ENCODE measurements at places on chromosomes 4 and X.

DNA sequence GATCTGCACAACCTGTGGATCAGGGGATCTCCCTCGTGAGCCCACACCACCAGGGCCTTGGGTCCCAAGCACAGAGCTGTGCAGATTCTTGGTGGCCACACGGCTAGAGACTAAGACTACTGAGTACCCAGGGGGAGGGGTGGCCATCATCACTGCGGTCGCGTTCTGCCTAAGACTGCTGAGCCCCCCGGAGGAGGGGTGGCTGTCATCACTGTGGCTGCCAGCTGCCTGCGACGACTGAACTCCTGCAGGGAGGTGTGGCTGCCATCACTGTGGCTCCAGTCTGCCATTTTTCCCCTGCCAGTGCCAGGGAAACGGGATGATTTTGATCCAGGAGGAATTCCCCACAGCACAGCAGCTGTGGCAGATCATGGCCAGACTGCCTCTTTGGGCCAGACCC is 141.7 kb upstream of the SPANXB1 start:
- no peak for DNase-seq

- no peak for DNase-seq
Observed at GRCh38 chr4:76441881-76442280, 6.9 kb downstream of the SHROOM3 start.

GRCh38 chr4:139537292-139537691 is 18.7 kb downstream of the SETD7 start:
- no peak for DNase-seq

DNA sequence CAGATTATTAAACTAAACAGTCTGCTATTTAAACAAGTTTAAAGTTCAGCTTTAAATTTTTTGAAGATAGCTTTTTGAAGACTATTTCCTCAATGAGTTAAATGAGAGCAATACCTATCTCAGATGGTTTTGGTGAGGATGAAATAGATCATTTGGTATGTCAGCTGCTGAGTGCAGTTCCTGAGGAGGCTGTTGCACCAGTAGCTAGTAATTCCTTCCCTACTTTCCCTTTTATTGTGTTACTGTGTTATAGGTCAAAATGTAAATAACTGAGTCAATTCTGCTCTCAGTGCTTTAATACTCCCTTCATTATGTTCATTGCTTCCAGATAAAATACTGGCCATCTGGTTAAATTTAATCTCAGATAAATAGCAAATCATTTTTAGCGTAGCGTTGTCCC is 48.6 kb downstream of the BMPR1B start:
- no peak for DNase-seq

DNA sequence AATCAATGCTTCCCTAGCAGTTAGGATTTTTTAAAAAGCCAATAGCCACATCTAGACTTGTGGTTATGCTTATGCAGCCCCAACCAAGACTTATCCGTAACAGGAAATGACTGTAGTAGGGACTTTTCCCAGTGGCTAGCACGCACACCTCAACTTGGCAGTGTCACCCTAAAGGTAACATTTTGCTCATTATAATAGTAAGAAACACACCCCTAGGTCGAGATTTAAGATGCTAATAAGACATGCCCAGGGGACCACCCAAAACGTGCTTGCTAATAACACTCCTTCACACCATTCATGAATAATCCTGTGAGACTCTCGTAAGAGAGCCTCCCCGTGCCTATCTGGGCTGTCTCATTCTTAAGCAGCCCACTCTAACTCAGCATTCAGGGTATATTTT is 195.3 kb downstream of the CHIC1 start:
- DNase-seq: no peak

DNA sequence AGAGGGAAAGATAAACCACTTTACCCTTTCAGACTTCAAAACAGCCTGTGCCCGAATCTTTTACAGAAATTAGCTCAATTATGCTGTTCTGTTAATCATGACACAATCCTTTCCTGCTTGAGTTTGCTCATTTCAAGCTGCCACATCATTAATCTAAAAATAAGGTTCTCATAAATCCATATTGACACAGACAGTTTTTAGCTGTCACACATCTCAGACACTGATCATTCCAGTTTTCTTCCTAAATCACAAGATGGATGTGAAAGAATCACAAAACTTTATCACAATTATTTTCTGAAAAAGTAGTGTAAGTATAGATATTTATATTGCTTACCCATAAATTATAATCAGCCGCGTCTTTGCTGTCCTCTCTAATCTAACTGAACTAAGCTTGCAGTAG is 27.9 kb upstream of the AMELX start:
- DNase-seq: no peak

DNA sequence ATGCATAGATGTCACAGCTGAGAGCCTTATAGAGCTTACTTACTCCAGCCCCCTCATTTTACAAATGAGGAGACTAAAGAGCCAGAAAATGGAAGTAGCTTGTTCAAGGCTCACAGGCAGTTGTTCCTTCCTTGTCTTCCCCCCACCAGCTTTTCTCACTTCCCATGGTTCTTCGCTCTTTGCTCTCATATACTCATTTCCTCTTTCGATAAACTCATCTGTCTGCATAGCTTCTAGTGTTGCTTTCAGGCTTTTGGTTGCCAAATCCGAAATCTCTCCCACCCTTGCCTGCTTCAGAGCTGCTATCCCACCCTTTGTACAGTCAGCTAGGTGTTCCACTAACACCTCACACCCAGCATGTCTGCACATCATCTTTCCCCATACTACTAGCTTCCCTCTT is 25.0 kb upstream of the GJB1 start:
- no peak for DNase-seq

DNA sequence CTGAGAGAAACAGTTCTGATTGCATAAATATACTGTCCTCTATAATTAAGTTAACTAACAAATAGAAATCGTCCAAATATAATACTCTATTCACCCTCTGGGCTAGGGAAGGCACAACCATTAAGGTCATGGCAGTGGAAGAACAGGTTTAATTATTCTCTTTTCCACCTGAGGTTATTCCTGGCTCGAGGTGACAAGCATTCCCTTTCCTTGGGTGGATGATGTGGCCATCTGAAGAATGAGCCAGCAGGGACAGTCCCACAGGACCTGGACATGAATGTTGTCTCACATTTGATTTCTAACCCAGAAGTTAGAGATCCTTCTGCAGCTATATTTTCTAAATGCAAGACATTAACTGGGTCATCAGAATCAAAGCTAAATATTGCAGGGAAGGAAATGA is 5.5 kb downstream of the IBSP start:
- DNase-seq: no peak

DNA sequence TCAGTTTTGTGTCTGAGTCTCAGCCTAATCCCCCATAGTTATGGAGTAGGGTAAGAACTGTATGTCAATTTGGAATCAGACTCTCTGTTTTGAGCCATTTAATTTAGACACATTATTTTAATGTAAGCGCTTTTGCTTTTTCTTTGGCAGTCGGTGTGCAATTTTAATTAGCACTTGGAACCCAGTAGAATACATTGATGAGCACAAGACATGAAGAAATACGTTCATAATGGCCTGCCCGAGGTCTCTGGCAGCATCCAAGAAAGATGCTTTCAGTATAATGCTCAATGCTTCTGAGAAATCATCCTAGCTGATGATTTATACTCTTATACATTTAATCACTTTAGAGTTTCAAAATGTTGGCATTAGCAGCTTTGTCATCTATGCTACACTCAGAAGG is 8.9 kb upstream of the TAPT1 start:
- DNase-seq: no peak

DNA sequence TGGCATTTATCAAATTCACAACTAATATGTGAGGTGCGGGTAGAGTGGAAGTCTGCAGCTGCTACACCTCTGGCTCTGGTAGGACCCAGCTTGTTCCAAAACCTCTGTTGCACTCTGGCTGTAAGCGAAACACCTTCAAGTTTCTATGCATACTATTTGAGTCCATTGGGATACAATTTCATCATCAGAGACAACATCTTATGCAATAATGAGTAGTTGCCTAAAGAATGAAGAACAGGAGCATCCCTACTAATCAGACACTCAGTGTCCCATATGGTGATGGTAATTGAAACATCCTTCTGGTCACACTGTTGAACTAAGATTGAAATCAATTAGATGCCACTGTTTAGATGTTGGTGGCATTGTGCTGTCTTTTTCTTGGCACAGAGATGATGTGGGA is 178.4 kb downstream of the MGST2 start:
- DNase-seq: no peak

DNA sequence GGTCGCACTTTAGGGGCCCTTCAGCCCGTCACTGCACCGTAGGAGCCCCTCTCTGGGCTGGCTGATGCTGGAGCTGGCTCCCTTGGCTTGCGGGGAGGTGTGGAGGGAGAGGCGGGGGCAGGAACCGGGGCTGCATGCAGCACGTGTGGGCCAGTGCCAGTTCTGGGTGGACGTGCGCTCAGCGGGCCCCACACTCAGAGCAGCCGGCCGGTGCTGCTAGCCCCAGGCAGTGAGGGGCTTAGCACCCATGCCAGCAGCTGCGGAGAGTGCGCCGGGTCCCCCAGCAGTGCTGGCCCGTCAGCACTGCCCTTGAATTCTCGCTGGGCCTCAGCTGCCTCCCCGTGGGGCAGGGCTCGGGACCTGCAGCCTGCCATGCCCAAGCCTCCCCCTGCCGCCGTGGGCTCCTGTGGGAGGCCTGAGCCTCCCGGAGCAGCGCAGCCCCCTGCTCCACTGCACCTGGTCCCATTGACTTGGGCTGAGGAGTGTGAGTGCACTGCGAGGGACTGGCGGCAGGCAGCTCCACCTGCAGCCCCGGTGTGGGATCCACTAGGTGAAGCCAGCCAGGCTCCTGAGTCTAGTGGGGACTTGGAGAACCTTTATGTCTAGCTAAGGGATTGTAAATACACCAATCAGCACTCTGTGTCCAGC is 108.8 kb upstream of the RASGEF1B start:
- no peak for DNase-seq

- peak; percentile 97 for DNase-seq
Observed at GRCh38 chrX:49190821-49191573, 4.8 kb upstream of the PRICKLE3 start.

- no peak for DNase-seq
Observed at GRCh38 chrX:122625239-122625638, 558.8 kb upstream of the GRIA3 start.

GRCh38 chrX:123330229-123330942 is 146.3 kb downstream of the GRIA3 start:
- no peak for DNase-seq

DNA sequence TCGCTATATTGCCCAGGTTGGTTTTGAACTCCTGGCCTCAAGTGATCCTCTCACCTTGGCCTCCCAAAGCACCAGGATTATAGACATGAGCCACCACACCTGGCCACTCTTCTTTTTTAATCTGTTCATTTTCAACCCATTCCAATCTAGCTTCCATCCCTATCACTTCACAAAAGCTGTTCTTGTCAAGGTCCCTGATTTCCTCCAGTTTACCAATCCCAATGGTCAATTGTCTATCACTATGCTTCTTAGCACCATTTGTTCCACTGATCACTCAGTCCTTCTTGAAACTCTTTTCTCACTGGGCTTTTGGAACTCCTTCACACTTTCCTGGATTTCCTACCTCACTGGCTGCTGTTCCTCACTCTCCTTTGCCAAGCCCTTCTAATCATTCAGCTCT is 38.6 kb downstream of the PRPS1 start:
- no peak for DNase-seq

GRCh38 chrX:10254739-10255138 is 98.0 kb downstream of the CLCN4 start:
- DNase-seq: no peak

GRCh38 chr4:118337954-118338353 is 14.8 kb downstream of the PRSS12 start:
- no peak for DNase-seq

GRCh38 chr4:150010525-150011126 is 67.6 kb upstream of the DCLK2 start:
- DNase-seq: peak; percentile 80

DNA sequence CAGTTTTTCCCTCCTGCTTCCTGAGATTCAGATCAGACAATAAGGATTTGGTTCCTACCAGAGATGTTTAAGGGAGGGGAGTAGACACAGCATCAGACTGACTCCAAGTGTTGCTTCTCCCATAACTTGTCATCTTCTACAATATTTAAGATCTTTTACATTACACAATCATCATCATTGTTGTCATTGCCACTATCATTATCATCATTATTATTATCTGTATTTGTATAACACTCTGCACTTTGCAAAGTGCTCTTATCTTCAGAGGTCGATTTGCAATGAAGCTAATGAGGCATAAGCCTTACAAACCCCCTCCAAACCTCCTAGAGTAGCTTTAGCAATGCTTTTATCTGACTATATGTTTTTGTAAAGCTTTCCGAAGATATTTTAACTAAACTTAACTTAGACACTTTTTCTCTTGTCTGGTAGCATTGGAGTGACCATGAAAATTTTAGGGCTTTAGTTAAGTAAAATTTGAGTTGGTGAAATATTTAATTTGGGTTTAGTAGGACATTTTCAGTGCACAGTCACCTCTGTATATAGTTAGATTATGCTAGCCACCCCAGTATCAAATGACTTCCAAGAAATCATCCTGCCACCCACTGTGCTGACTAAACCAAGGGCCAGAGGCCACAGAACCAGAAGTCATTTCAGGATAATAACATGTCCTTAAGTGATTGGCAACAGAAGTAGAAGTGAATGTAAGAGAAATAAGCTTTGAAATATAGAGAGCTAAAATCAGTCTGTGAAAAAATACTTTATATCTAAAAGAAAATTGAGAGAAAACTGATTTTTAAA is 124.2 kb upstream of the NRK start:
- DNase-seq: no peak

DNA sequence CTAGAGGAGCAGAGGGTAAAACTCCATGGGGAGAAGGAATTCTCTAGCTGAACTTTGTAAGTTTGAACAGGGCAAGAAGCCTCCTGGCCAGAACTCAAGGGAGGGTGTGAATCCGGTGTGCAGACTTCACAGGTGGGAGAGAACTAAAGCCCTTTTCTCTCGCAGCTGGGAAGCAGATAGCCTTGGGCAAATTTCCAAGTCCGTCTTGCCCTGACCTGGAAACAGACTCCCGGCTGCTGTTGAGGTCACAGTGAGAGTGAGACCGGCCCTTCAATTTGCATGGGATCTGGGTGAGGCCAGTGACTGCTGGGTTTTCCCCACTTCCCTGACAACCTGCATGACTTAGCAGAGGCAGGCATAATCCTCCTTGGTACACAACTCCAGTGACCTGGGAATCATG is 94.5 kb upstream of the ZNF827 start:
- no peak for DNase-seq

GRCh38 chrX:12947545-12948235 is 27.2 kb upstream of the TMSB4X start:
- DNase-seq: no peak

DNA sequence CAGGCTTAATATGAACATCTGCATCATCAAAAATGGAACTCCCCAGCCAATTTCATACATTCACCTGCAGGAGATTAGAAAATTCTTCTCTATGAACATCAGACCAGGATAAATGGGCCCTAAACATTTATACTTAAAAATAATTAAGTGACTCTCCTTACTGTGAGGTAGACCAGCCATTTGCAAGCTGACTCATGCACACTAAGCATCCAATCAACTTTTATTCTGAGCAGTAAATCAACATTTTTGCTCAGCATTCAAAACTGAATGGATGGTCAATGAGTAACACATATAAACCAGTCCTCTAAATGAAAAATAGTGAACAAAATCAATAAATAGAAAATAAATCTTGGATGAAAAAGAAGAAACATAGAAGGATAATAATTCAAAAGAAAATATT is 19.9 kb upstream of the PCDH10 start:
- DNase-seq: no peak

- peak; percentile 54 for DNase-seq
Observed at GRCh38 chr4:38574559-38575333, 89.3 kb upstream of the KLF3 start.
